ENCODE measurements at places on chromosomes 2 and 18.

- H3K27me3 ChIP-seq, result no peaks in the 10 kb centered on the region
- no peaks in the 10 kb centered on the region for H3K4me1 ChIP-seq
- H3K36me3 ChIP-seq, result no peaks in the 10 kb centered on the region
- no peak overlapping the region for H3K4me3 ChIP-seq
These were observed 275.8 kb downstream of the KCNS3 start for GRCh38 chr2:18154259-18154658.

DNA sequence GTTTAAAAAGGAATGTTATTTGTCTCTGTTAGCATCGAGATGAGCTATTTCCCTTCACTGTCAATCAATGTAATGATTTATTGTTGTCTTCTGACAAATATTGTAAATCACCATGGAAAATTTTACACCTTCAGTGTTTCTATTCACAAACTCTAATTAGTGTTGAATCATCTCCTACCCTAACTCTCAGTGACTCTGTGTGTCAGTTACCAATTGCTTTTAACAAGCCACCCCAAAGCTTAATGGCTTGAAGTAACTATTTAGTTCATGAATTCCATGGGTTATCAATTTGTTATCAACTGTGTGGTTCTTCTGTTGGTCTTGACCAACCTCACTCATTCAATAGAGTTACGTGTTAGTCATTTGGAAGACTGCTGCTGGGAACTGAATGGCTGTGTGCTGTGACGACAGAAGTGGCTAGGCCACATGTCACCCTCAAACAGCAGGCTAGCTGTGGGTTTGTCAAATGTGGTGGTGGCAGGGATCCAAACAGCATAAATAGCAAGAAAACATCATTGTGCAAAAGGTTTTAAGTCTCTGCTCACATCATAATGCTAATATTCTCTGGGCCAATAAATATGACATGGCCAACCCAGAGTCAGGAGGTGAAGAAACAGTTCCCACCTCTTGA, 910.8 kb upstream of the CDH2 start:
- no peak for DNase-seq
- no peaks in the 10 kb centered on the region for H3K36me3 ChIP-seq
- no peaks in the 10 kb centered on the region for H3K27me3 ChIP-seq
- no peak overlapping the region for H3K27ac ChIP-seq

DNA sequence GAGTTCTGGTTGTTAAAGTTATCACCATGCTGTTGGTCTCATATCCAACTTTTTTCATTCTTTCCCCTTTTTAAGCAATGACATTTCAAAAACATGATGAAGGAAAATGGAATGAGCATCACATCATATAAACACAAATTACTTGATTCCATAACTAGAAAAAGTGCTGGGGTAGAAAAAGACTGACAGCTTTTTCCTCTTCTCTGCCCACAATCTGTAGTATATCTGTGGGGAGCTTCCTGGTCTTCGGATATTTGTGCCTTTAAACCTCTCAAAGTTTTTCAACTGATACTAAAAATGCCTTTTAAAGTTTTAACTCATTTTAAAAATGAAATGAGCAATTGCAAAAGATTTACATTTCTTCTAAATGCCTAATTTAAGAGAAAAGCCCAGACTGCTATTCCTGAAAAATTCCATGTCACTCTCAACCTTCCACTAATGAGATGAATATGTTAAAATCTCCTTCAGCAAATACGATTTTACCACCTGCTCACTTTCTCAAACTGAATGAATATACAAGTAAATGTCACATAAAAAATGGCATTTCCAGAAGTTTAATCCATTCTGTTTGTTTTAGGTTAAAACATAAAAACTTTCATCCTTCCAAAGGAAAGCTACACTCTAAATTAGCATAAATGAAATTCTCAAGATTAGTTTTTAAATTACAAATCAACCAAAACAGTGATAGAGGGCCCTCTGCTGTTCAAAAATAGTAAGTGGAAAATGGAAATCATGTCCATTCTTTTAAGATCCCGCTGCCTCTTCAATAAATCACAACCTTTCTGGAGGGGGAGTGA, 2.1 kb downstream of the DNAH7 start:
- no peak overlapping the region for H3K4me3 ChIP-seq
- peak; percentile 53 for DNase-seq
- H3K27me3 ChIP-seq, result peaks cover 33% of the 10 kb centered on the region
- H3K4me1 ChIP-seq, result peaks cover 5% of the 10 kb centered on the region
- H3K36me3 ChIP-seq, result no peaks in the 10 kb centered on the region
- H3K27ac ChIP-seq, result no peak overlapping the region

GRCh38 chr2:211270257-211270656, 713.9 kb downstream of the CPS1 start:
- H3K36me3 ChIP-seq, result no peaks in the 10 kb centered on the region
- DNase-seq, result no peak
- H3K27ac ChIP-seq, result no peak overlapping the region
- no peaks in the 10 kb centered on the region for H3K4me1 ChIP-seq
- no peak overlapping the region for H3K4me3 ChIP-seq
- no peaks in the 10 kb centered on the region for H3K27me3 ChIP-seq

DNA sequence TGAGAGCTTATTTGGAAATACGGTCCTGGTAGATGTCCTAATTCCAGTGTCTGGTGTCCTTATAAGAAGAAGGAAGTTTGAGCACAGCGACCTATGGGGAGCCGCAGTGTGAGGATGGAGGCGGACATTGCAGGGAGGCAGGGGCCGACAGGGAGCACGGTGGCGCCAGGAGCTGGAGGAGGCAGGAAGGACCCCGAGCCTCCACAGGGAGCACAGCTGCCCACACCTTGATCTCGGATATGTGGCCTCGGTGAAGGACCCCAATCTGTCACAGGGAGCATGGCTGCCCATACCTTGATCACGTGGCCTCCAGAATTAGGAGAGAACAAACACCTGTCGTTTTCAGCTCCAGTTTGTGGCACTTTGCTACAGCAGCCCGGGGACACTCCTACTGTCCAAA, 461.6 kb upstream of the SALL3 start:
- DNase-seq, result no peak
- H3K36me3 ChIP-seq, result no peaks in the 10 kb centered on the region
- H3K4me3 ChIP-seq, result no peak overlapping the region
- no peaks in the 10 kb centered on the region for H3K27me3 ChIP-seq

GRCh38 chr18:80120932-80121331, 11.9 kb downstream of the ADNP2 start:
- no peak overlapping the region for H3K27ac ChIP-seq
- no peak for DNase-seq
- H3K4me3 ChIP-seq, result no peak overlapping the region
- no peaks in the 10 kb centered on the region for H3K4me1 ChIP-seq
- H3K36me3 ChIP-seq, result peaks cover 5% of the 10 kb centered on the region

- no peaks in the 10 kb centered on the region for H3K27me3 ChIP-seq
- H3K36me3 ChIP-seq, result peaks cover 10% of the 10 kb centered on the region
- no peak overlapping the region for H3K27ac ChIP-seq
These were observed 21.8 kb downstream of the HSPD1 start for GRCh38 chr2:197477797-197478196.

All from endothelial cell of umbilical vein (primary cell).